ENCODE measurements at places on chromosomes 12 and 14.

GRCh38 chr12:9404031-9404430, 195.8 kb upstream of the PZP start:
- DNase-seq = no peak

GRCh38 chr14:52950410-52950897, 396 bp downstream of the FERMT2 start:
- no peak for DNase-seq

GRCh38 chr12:122942637-122943036, 23.6 kb downstream of the ABCB9 start:
- DNase-seq = no peak

- DNase-seq = no peak
Measured at GRCh38 chr14:99513183-99513694, 32.0 kb downstream of the CCNK start.

DNA sequence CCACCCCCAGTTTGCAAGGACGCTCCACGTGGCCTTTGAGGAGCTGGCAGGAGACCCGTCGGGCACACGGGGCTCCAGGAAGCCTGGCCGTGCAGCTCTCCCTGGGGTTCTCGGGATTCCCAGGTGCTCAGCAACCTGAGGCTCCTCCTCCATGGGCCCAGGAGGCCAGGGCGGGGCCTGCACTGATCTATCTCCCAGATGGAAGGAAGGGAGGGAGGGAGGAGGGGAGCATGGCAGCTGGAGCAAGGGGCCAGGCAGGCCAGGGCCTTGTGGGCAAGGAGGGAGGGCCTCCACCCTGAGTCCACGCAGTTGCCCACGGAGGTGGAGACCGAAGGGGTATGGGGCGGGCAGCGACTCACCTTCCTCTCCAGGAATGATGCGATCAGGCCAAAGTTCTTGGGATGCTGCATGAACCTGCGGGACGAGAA, 127.3 kb downstream of the RFLNA start:
- no peak for DNase-seq

GRCh38 chr12:113863455-113863845, 102.7 kb downstream of the RBM19 start:
- DNase-seq = no peak

- no peak for DNase-seq
Measured at GRCh38 chr12:59118356-59118755, 198.1 kb upstream of the LRIG3 start.

GRCh38 chr12:94437303-94437702, 22.4 kb downstream of the CEP83 start:
- no peak for DNase-seq

GRCh38 chr12:13203034-13203922, 6.8 kb downstream of the EMP1 start:
- DNase-seq = no peak

GRCh38 chr12:112261559-112261958, 120.7 kb downstream of the HECTD4 start:
- no peak for DNase-seq

GRCh38 chr12:101749657-101750056, 10.4 kb upstream of the SYCP3 start:
- DNase-seq = no peak

GRCh38 chr12:75751769-75752471, 240.5 kb upstream of the KRR1 start:
- no peak for DNase-seq

DNA sequence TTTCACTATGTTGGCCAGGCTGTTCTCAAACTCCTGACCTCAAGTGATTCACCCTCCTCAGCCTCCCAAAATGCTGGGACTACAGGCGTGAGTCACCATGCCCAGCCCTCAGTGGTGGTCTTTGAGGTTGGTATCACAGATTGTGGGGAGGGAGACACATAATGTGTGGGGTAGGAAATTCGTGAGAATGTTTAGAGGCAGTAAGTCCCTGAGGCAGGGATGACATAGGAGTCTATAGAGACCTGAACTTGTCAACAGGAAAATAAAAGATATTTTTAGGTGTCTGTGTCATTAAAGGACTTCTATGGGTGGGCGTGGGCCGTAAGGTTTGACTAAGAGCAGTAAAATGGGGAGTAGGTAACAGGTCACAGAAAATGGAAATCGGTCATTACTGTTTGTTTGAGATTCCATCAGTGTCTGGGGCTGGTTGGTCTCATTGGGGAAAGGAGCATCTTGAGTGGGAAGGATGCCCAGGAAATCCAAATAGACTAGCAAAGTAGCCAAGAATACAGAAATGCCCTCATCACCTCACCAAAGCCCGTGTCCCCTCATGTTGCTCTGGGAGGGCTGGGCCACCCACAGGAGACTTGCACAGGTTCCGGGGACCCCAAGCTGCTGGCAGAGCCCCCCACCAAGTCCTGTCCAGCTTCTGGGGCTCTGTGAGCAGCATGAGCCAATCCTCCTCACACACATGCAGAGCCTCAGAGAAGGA, 63.6 kb upstream of the BCL2L14 start:
- no peak for DNase-seq

DNA sequence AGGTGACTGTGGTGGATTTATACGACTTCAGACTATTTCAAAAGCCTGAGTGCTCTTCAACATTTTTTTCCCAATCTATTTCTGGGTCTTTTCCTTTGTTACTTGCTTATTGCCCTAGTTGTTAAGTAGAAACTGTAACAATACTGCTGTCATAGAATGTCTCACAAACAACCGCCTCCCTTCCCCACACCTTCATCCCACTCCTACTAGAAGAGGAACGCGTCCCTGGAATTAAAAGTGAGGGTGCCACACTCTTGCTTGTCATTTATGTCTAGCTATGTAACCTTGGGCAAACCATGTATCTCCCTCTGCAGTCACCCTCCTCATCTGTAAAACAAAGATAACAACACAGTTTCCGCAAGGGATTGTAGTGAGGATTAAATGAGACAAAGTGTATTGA, 8.6 kb downstream of the BRAP start:
- no peak for DNase-seq

- DNase-seq = no peak
Measured at GRCh38 chr12:53061404-53062010, 11.6 kb downstream of the TNS2 start.

GRCh38 chr14:64634558-64634957, 69.7 kb upstream of the PLEKHG3 start:
- no peak for DNase-seq

DNA sequence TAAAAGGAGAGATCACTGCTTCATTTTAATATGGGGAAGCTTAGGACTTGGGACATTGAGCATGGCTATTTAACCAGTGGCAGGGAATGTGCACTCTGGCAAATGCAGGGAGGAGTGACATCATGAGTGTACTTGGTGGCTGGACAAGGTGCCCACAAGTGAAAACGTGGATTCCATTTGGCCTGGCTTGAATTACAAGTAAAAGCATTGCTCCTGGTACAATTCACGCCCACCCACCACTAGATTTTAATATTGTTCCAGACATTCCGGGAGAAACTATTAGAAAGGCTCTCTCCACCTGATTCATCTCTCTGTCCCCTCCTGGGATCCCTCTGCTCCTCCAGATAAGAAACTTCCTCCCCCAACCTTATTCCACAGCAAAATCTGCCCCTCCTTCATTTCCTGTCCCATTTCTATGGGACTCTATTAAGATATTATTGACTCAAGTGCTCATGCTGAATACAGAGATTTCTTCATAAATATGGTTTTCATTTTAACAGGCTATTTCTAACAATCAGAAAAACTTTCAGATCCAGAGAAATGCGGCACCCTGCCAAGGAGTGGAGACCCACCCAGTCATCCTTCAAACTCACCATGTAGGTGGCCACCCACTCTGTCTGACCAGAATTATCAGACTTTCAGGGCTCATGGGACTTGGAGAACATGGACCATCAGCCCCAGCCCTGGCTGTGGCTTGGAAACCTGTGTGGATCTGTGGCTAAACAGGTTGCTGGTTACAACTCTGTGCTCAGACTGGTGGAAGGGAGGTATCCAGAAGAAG, 43.2 kb downstream of the SSPN start:
- DNase-seq = no peak

GRCh38 chr12:80064951-80065350, 34.4 kb upstream of the OTOGL start:
- no peak for DNase-seq

GRCh38 chr14:99573436-99574098, 30.4 kb downstream of the CCDC85C start:
- DNase-seq = no peak

GRCh38 chr12:71759941-71760340, 5.3 kb downstream of the RAB21 start:
- DNase-seq = no peak

DNA sequence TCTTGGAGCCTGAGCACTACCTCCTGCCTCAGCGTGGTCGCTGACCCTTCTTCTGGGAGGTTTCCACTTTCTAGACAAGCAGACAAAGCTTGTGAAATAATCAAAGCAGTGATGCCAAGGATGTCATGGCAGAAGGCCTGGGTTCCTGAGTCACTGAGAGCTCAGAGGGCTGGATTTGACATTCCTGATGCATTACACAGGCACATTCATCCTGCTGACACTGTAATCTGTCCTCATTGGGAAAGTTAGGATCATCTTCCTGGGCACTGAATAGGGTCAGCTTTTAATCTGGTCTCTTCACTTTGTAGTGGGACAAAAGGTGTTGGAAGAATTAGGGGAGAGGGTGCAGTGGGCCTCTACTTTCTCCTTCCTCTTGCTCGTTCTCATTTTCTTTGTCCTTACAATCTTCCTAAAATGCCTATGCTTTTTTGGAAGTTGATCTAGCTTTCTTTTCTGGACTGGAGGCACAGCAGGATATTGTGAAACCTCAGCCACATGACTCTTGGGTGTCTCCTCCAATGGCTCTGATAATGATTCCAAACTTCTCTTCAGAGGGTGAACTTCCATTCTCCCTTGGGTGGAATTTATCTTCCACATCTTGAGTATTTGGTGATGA, 29.6 kb downstream of the EEA1 start:
- no peak for DNase-seq

- DNase-seq = no peak
Measured at GRCh38 chr14:74569806-74570591, 42.0 kb downstream of the LTBP2 start.

GRCh38 chr14:44820230-44820964, 141.3 kb downstream of the KLHL28 start:
- no peak for DNase-seq

DNA sequence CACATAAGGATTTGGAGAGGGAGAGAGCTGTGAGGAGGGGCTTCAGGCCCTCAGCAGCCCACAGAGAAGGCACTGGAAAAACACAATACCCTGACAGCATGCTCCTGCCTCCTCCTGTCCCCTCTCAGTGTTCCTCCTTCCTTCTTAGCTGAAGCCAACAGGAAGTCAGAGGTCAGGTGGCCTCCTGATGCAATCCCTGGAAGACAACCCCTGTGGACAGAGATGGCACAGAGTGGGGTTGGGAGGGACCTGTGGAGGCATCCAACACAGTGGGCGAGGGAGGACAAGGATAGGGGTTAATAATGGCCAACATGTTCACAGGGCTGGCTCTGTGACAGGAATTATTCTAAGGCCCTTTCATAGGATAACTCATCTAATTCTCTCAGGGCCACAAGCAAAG, 15.4 kb upstream of the IFI27L2 start:
- no peak for DNase-seq

Data from NCI-H1436 treated with DMSO at 0.1 percent for 48 hours (cell line).